ENCODE measurements at places on chromosomes 13 and 19.
A peak's percentile ranks its signal among the peaks of the same experiment; 100 is the strongest.

- DNase-seq, result no peak
These were observed 29.5 kb upstream of the CEBPG start for GRCh38 chr19:33343859-33344572.

- no peak for DNase-seq
These were observed 27.7 kb upstream of the CYSLTR2 start for GRCh38 chr13:48626077-48626449.

GRCh38 chr13:109646423-109646822 lies 140.0 kb downstream of the IRS2 start:
- no peak for DNase-seq

DNA sequence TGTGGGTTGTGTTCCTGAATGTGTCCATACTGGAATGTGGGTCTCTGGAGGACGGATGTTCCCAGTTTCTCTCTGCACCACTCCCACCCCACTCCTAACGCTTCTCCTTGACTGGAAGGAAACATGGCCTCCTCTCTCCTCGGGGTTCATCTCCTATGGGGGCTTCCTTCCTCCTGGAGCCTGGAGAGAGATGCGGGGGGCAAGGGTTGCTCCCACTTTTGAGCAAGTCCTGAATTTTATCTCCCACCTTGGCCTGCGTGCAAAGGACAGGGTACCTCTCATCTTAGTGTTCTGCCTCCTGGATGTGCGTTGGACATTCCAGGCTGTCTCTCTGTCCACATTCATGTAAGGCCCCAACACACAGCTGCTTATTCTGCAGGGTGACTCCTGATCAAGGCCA lies 52.5 kb upstream of the UQCRFS1 start:
- DNase-seq, result no peak

- peak; percentile 45 for DNase-seq
These were observed 65.9 kb downstream of the KCNRG start for GRCh38 chr13:50080911-50081678.

- no peak for DNase-seq
These were observed 56.8 kb downstream of the DOCK9 start for GRCh38 chr13:98921015-98921580.

DNA sequence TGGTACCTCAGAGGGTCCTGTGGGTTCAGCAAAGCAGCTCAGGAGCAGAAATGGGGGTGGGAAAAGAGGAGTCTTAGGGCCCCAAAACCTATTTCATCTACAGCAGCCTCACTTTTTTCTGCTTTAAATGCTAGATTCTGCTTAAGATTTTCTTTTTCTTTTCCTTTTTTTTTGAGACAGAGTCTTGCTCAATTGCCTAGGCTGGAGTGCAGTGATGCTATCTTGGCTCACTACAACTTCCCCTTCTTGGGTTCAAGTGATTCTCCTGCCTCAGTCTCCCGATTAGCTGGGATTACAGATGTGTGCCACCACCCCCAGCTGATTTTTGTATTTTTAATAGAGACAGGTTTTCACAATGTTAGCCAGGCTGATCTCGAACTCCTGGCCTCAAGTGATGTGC lies 30.7 kb upstream of the WDFY2 start:
- no peak for DNase-seq

GRCh38 chr13:39483326-39483725 lies 119.7 kb downstream of the LHFPL6 start:
- DNase-seq, result no peak

DNA sequence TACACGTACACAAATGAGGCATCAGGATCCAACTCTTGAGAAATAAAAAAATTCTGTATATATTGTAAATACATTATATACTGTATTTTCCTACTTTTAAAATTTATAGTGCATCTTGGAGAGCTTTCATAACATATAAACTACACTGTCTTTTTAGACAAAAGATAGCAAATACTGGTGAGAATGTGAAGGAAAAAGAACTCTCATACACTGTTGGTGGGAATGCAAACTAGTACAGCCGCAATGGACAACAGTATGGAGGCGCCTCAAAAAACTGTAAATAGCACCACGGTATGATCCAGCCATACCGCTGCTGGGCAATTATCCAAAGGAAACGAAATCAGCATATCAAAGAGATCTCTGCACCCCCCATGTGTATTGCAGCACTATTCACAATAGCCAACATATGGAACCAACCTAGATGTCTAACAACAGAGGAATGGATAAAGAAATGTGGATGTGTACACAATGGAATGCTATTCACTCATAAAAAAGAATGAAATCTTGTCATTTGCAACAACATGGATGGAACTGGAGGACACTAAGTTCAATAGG lies 292.4 kb downstream of the EFNB2 start:
- DNase-seq, result no peak

DNA sequence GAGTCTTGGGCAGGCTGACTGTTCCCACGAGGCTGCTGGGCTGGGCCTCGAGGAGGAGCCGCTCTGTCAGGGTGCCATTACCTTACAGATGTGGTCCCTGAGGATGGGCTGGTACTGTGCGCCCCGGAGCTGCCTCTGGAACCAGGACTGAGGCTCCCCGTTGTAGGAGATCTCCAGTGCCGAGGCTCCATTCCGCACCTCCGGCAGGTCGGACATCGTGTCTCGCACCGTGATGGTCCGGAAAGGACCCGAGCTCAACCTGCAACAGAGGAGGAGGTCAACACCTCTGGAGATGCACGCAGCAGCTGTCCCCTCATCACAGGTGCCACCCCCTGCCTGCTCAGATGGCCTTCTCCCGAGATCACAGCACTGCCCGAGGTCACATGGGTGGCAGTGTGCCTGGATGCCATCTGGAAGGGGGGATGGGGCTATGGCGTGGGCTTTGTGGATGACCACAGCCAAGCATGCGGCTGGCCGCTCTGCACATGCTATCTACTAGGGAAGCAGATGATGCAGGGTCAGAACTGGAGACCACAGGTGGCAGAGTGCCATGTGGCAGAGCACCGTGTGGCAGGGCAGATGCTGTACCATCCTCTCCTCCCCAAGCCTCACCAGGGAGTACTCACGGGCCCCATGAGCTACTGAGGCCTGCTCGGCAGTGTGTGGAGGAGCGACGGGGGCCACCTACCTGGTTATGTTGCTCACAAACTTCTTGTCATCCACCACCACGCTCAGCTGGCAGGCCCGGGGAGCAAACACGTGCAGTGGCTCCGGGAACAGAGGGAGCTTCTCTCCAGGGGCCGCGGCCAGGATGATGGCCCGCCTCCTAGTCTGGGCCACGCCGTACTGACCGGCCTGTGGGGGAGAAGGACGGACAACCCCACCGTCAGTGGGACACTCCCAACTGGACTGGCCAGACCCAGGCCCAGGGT lies 18.3 kb upstream of the EIF3G start:
- DNase-seq, result no peak

- no peak for DNase-seq
These were observed 41.2 kb upstream of the ZNF835 start for GRCh38 chr19:56712611-56713276.

GRCh38 chr19:34232566-34233481 lies 21.5 kb upstream of the GARRE1 start:
- DNase-seq, result no peak

GRCh38 chr13:86399572-86399971 lies 600.4 kb upstream of the SLITRK6 start:
- DNase-seq, result no peak

GRCh38 chr19:51703575-51704515 lies 10.7 kb downstream of the SPACA6 start:
- peak; percentile 89 for DNase-seq

DNA sequence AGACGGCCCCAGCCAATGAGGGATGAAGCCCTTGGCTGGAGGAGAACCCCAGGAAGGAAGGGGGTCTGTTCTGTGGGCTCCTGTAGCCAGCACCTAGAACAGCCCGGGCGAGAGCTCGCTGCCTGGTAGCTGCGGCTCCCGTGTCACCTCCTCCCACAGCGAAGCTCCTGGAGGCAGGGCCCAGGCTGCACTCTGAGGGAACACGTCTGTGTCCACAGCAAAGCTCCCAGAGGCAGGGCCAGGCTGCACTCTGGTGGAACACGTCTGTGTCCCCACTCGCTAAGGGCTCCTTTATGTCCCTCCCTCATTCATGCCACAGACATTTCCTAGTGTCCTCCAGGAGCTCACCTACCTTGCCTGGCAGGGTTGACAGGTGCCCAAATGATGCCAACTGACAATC lies 8.4 kb downstream of the TRAPPC6A start:
- no peak for DNase-seq

- no peak for DNase-seq
These were observed 10.5 kb downstream of the ZIC2 start for GRCh38 chr13:99991828-99992775.

- no peak for DNase-seq
These were observed 300.7 kb downstream of the DCT start for GRCh38 chr13:94178625-94179244.

- DNase-seq, result no peak
These were observed 869.4 kb downstream of the PCDH17 start for GRCh38 chr13:58500938-58501337.

All from Jurkat, Clone E6-1 (cell line).